ENCODE measurements at places on chromosomes 12 and 14.

GRCh38 chr12:5577741-5578140 lies 145.8 kb downstream of the NTF3 start:
- DNase-seq, result no peak

DNA sequence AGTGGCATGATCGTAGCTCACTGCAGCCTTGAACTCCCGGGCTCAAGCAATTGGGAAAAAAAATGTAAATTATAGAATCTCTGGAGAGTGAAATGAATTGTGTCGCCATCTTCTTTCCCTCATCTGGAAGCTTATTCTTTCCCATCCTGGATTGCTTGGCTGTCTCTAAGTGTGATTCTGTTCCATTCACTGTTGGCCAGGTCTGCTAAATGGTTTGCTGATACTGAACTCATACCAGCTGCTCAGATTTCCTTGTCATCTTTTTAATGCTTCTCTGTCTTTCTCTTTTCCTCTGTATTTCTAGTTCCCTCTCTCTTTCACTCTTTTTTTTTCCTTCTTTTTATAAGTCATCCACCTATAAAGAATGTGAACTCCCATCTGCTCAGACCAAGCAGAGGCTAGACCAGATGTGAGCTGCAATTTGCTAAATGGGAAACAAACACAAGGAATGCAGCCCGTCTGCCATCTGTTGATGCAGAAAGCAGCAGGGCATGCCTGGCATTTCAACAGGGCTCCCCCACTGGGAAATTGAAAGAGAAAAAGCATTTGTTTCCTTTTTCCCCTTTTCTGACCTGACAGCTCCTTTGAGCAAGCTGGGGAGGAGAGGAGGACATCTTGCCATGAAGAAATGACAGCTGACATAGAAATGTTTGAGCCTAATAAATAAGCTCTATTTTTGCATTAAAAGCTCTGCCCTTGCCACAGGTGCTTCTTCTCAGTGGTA lies 1823.6 kb upstream of the FLRT2 start:
- DNase-seq, result no peak

DNA sequence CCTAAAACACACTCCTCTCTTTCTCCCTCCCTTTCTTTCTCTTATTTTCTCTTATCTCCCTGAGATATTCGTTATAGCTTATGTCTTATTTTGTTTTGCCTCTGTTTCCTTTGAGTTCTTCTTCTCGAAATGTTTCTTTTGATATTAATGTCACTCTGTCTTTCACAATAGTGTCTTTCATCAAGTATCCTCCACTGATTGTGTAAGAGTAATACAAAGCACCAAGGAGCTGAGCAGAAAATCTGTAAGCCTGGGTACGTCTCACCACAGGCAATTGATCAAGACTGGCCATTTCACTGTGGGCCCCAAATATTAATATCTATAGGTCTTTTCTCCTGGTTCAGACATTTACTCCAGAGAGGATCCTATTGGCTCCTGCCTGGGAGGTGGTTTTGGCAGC lies 4.8 kb upstream of the LYZ start:
- DNase-seq, result no peak

DNA sequence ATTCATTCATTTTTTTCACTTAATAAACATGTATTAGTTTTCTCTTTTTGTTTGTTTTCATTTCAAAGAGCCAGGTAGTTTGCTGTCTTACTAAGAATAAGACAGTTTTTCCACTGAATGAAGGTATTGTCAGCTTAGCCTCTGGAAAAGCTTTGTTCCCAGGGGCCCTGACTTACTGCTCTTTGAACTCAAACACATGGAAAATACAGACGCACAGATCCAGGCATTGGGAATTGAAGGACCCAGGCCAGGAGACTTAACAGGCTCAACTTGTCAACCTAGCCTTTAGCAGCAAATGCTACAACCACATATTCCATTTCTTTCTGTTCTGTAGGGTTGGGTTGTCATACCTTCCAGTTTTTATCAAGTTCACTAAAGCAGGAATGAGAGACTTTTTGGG lies 38.5 kb upstream of the SLCO1C1 start:
- DNase-seq, result no peak

- no peak for DNase-seq
These were observed 6.4 kb downstream of the NGB start for GRCh38 chr14:77264466-77265186.

DNA sequence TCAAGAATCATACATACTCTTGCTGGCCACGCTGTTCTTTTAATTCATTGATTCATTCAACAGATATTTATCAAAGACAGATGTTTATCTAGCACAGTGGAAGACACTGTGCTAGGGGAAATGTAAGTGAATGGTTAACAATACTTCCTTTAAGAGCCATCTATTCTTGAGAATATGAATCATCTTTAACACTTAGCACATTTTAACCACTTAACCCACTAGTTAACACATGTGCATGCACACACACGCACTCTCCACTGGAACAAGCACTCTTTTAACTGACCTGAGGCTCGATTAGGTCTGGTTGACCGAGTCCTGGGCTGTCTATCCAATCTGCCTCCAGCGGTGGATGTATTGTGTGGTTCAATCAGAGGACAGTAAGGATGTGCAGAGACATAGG lies 34.6 kb downstream of the LMNTD1 start:
- no peak for DNase-seq

DNA sequence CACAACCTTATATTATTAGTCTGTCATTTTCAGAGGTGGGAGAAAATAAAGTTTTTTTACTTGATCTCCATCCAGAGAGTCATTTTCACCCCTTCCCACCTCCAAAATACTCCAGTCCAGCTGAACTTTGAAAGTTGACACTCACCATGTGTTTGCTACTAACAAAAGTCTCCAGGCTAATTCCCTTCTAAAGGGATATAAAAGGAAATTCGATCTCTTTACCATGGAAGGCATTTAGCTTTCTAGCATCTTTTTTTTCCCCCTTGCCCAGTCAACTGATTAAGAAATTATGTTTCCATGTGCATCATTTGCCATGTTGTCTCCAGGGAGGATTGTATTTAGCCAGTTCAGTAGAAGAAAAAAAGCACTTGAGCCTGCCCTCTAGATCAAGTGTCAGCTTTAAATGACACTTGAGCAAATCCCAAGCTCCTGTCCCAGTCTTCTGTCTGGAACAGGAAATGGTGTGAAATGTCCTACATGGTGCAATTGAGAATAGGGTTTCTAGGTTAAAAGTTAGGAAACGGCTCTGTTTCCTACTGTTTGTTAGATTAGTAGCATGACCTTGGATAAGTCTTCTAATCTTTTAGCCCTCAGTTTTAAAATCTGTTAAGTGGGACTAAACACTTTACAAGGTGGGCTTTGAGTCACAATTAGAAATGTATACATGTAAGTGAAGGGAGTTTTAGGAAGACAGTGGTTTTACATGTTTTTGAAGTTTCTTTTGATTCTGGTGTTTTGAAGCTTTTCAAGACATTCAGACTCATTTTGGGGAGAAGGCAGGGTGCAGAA lies 67.2 kb downstream of the GNS start:
- peak; percentile 57 for DNase-seq

GRCh38 chr14:73058922-73059673 lies 764 bp downstream of the RBM25 start:
- DNase-seq, result peak; percentile 45

GRCh38 chr14:87002776-87003175 lies 990.2 kb downstream of the GALC start:
- DNase-seq, result no peak

DNA sequence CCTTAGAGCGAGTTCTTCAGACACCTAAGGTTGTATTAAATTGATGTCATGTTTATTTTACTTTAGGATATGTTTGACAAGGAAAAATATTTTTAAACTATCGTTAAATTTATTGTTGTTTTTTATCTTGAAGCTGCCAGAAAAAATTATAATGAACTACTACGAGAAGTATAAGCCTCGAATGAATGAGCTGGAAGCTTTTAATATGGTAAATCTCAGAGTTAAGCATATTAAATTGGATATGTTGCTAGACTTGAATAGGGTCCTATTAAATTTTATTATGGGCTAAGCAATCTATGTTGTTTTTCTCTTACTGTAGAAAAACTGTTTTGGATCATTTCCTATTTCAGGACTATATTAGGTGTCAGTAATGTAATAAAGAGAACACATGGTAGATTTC lies 118.2 kb downstream of the METTL25 start:
- no peak for DNase-seq

GRCh38 chr14:54671537-54671936 lies 104.6 kb downstream of the SAMD4A start:
- DNase-seq, result no peak

DNA sequence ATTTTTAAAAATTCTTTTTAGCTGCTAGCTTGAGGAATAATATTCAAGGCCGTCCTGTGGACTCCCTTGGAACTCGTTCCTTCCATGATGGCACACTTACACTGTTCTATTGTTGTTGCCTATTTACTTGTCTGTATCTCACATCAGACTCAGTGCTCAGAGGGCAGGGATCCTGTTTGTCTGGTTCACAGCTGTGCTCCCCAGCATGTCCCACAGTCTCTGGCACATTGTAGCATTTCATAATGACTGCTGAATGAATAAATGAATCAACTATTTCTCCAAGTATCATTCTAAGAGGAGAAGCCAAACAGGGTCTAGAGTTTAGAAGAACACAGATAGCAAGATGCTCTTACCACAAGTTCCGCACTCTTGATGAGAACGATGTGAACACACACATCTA lies 48.0 kb downstream of the NTN4 start:
- DNase-seq, result no peak

- no peak for DNase-seq
These were observed 29.7 kb downstream of the LGR5 start for GRCh38 chr12:71469258-71469750.

- no peak for DNase-seq
These were observed 329.3 kb upstream of the DCN start for GRCh38 chr12:91511795-91512420.

DNA sequence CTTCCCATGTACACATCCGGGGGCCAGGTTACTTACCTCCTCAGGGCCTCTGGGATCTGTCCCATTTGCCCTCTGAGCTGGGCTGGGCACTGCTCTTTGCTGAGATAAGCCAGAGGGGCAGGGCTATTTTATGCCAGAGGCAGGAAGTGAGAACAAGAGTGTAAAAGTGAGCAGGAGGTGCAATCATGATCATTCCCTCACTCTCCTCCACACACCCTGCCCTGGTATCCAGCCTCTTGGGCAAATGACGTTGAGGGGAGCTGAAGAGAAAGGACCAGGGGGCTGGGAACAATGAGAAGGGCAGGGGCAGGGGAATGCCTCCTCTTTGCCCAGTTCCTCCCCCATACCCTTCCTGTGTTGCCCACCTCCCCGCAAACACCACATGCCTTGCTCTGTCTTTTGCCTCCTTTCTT lies 4.2 kb downstream of the LPAR5 start:
- no peak for DNase-seq

DNA sequence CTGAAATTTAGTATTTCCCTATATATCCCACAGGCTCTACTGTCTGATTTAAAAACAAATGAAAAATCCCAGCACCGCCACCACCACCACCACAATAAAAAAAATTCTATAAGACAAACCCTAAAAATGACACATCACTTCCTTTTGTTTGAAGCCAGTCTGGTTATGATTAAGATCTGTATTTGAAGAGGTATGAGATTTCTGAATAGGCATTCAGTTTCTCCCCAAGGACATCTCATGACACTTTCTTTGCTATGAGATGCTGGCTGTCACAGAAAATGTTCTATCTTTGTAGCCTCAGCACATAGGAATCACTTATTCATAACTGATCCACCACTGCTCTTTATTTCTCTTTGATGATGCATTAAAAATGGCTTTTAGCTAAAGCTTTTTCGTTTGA lies 1071.0 kb downstream of the SLC6A15 start:
- no peak for DNase-seq

DNA sequence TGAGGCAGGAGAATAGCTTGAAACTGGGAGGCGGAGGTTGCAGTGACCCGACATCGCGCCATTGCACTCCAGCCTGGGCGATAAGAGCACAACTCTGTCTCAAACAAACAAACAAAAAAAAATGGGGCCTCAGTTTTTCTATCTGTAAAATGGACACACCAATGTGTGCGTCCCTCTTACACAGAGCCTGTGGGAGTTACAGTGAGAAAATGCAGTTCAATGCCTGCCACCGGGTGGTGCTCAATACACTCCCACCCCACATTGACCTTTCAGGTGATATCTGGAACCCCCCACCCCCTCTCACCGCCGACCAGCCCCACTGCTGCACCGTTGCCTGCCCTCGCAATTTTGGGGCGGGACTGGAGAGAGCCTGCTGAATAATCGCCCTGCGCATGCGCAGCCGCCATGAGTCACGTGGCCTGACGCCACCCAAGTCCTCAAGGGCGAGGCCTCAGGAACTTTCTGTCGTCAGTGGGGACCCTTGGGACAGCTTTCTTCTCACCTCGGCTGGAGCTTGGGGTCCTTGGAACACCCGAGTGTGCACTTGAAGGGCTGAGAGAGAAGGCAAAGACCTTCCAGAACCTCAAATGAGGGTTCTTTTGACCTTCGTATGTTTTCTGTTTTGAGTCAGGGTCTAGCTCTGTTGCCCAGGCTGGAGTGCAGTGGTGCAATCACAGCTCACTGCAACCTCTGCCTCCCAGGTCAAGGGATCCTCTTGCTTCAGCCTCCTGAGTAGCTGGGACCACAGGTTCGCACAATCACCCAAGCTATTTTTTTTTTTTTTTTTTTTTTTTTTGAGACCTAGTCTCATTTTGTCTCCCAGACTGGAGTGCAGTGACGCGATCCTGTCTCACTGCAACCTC lies 14.6 kb upstream of the CABP1 start:
- DNase-seq, result no peak

- no peak for DNase-seq
These were observed 45.0 kb upstream of the CCDC91 start for GRCh38 chr12:28145216-28145615.

- DNase-seq, result no peak
These were observed 169.9 kb downstream of the KIF21A start for GRCh38 chr12:39272871-39273655.

GRCh38 chr12:12442548-12443071 lies 85.7 kb downstream of the BORCS5 start:
- DNase-seq, result no peak

DNA sequence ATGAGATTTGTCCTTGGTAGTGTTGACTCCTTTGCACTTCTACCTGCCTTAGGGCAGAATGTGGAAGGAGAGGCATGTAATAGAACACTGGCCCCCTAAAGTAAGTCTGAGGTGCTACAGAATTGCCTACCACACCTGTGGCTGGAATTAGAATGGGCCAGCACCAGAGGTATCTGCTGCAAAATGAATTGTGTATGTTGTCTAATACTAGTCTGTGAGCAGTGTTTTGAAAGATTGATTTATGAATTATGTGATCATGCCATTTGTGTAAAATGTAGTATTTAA lies 5.7 kb upstream of the STYX start:
- DNase-seq, result no peak

DNA sequence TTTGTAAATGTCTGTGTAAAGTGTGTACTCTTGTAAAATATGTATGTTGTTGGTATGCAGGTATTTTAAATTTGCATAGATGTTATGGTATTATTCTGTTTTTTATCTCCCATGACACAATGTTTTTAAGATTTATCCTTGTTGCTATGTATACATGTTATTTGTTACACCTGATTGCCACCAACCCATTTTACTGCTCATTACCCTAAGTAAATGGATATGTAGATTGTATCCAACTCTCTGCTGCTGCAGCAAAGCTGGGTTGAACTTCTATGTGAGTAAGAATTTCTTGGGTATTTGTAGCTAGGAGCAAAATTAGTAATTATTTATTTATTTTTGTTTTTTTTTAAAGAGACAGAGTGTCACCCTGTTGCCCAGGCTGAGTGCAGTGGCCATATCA lies 6.2 kb downstream of the APAF1 start:
- DNase-seq, result no peak
